ENCODE measurements at places on chromosomes 4 and X.
A peak's percentile ranks its signal among the peaks of the same experiment; 100 is the strongest.

- no peak for DNase-seq
Measured at GRCh38 chr4:53197772-53198142, 168.1 kb downstream of the SCFD2 start.

GRCh38 chrX:133653358-133653757, 238.1 kb upstream of the GPC4 start:
- no peak for DNase-seq

GRCh38 chr4:101790521-101791181, at the start of gene BANK1:
Gene BANK1 (plus strand): TSS chr4:101790730. CDS start chr4:101790881, 151 bp downstream.
- DNase-seq = peak; percentile 96

- no peak for DNase-seq
Measured at GRCh38 chr4:101274888-101275752, 72.2 kb downstream of the PPP3CA start.

GRCh38 chrX:54825716-54826438, 18.3 kb downstream of the MAGED2 start:
- no peak for DNase-seq

- peak; percentile 75 for DNase-seq
Measured at GRCh38 chr4:3372264-3372932, 69.4 kb upstream of the HGFAC start.
